ENCODE measurements at places on chromosomes 1 and 21.

GRCh38 chr1:21117597-21118001, 59.1 kb downstream of the EIF4G3 start:
- no peak for DNase-seq

- DNase-seq, result no peak
These were observed 95.9 kb downstream of the EPHB2 start for GRCh38 chr1:22806584-22806983.

DNA sequence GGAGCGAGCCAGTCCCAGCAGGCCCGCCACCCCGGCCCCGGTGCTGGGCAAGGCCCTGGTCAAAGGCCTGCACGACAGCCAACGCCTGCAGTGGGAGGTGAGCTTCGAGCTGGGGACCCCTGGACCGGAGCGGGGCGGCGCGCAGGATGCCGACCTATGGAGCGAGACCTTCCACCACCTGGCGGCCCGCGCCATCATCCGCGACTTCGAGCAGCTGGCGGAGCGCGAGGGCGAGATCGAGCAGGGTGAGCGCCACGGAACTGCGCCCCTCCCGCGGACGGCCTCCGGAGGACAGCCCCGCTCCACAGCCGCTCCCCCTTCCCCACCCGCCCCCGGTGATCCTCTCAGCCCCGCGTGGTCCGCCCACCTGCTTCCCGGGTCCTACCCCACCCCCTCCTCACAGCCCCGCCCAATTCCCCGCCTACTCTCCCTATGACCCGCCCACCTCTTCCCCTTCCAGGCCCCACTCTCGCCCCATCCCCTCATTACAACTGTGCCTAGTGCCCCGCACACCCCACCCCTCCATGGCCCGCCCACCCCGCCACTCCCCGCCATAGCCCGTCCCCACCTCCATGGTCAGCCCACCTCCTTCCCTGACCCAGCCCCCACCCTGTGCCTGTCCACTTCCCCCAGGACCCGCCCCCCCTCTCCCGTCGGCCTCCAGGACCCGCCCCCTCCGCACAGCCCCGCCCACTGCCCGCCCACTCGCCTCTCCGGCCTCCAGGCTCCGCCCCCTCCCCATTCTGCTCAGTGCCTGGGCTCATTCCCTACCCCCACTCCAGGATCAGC, 52.7 kb downstream of the VWA5B1 start:
- no peak for DNase-seq

DNA sequence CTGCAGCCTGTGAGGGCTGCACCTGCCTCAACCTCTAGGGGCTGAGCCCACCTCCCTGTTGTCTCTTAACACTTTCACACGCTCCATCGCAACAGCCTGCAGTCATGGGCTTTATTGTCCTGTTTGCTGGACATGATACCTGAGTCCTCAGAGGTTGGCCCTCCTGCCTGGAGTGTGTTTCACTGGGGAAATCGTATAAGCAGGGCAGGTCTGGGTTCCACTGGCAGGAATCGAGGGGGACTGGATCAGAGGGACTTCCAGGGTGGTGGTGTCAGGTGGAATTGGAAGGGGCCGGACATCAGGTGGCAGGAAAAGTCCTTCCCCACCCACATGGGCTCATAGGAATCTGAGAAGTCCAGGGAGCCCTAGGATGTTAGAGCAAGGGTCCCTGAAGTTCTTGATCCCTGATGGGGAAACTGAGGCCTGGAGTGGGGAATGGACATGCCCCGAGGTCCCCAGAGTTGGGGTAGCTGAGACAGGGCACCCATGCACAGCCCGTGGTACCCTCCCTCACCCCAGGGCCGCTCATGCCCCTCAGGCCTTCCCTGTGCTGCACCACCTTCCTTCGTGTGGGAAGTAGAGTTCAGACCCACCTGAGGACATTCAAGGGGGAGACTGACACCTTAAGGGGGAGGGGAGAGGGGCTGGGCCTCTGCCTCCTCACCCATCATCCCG, 66.6 kb downstream of the PIK3CD start:
- no peak for DNase-seq

DNA sequence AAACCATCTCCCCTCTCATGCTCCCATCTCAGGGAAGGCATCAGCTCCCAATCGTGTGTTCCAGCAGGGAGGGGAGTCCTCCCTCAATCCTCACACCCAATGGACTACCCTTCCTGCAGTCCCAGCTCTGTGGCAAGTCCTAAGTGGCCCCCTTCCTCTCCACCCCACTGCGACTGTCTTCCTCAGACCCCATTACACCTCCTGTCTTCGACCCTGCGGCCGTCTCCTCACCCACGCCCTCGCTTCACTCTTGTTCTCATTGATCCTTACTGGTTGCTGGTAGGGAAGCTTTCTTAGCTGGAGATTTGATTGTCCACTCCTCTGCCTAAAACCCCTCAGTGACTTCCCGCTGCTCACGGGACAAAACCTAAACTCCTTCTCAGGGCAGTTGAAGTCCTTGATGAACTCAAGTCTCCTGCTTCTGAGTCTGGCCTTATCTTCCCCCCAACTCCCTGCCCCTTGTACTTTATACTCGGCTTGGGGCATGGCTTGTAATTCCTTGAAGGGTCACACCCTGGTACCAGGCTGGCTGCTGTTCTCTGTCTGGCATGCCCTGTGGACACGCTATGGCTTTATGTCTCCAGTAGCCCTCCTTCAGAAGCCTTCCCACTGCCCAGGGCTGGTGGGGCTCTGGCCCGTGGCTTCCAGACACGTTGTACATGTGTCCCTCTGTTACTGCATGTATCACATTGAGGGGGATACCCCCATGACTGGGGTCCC, 2.3 kb upstream of the EPS8L3 start:
- no peak for DNase-seq

DNA sequence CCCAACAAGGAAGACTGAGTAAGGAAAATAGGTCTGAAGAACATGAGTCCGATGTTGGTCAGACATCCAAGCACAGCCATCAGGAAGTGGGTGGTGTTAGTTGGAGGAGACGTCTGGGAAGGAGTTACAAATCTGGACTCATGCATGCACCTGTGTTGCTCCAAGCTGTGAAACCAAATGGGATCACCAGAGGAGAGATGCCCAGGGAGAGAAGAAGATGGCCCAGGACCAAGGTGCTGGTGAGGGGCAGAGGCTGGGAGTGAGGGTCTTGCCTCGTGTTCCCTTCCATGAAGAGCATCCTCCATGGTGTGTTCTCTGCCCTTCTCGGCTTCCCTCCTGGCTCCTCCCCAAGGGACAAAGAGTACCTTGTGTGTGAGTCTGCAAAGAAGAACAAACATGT, 405.6 kb downstream of the NPHP4 start:
- DNase-seq, result no peak

DNA sequence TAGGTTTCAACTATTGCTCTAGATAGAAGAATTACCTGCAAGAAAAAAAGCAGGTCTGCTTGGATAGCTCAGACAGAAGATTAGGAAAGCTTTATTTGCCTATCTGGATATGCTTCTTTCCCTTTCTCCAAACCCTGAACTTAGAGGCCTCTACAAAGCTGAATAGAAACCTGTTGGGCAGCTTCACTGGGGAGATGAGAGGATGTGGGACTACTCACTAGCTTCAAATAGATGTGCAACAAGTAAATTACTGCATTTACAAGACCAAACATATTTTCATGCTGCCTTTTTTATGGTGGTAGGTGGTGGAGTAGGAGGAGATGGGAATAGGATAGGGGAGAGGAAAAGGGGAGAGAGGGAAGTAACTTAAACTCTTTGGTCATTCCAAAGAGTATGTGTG, 6.4 kb downstream of the CLCA2 start:
- no peak for DNase-seq

GRCh38 chr1:204565617-204566582, 49.7 kb downstream of the MDM4 start:
- no peak for DNase-seq

GRCh38 chr1:100869996-100870395, 24.6 kb downstream of the EXTL2 start:
- no peak for DNase-seq

DNA sequence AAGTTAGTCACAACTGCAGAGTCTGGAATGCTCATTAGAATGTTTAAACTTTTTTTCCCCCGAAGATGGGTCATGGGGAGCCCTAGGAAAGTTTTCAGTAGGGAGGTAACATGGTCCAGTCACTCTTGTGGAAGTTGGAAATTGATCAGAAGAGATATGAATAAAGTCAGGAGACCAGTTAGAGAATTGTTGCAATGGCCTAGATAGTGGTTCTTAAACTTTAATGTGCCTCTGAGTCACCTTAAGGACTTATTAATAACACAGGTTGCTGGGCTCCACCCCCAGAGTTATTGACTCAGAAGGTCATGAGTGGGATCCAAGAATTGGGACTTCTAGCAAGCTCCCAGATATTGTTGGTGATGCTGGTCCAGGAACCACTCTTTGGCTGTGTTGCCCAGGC, 3.2 kb upstream of the TFAP2E start:
- DNase-seq, result no peak

Measured in esophagus squamous epithelium (tissue), 5 donors.